T-helper 17 cell (primary cell): ENCODE measurements at places on chromosomes 12 and 14.

GRCh38 chr12:85281636-85282312 lies 1.8 kb downstream of the ALX1 start:
- peaks cover 5% of the 10 kb centered on the region for H3K4me1 ChIP-seq
- H3K4me3 ChIP-seq = no peak overlapping the region
- no peak for DNase-seq
- peaks cover 37% of the 10 kb centered on the region for H3K27me3 ChIP-seq
- no peak overlapping the region for H3K27ac ChIP-seq
- H3K36me3 ChIP-seq = peaks cover 3% of the 10 kb centered on the region

GRCh38 chr14:54627540-54628363 lies 60.8 kb downstream of the SAMD4A start:
- no peaks in the 10 kb centered on the region for H3K36me3 ChIP-seq
- H3K4me3 ChIP-seq = peak overlapping the region; percentile 80
- no peak for DNase-seq
- no peaks in the 10 kb centered on the region for H3K27me3 ChIP-seq
- H3K4me1 ChIP-seq = peaks cover 44% of the 10 kb centered on the region
- H3K27ac ChIP-seq = peak overlapping the region; percentile 95

DNA sequence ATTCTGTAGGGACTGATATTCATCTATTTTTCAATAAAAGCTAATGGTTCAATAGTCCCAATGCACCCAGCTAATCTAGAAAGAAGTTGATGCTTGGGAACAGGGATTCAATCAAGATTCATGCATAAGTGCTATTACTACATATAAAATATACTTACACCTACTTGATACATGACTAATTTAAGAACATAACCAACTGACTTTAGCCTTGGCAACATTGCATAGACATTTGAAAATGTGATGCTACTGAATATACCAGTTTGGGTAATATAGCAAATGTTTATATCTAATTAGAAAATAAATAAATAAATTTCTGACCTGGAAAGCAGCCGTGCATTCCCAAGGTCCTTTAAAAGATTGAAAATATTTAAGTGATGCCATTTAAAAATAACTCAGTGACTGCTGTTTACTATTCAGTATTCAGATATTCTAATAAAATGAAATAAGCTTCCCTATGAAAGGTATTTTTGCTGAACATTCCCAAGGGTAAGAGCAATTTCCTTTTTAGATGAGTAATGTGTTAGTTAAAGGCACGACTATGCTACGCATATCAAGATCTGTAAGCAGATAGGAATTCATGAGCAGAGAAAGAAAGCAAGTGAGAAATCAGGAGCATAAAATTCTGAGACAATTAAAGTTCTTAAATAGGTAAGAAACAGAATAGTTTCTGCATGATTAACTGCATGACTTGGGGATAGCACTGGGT lies 160.6 kb upstream of the SYT1 start:
- H3K36me3 ChIP-seq = no peaks in the 10 kb centered on the region
- no peak overlapping the region for H3K4me3 ChIP-seq
- no peak for DNase-seq
- H3K4me1 ChIP-seq = no peaks in the 10 kb centered on the region

- H3K27ac ChIP-seq = no peak overlapping the region
- no peak overlapping the region for H3K4me3 ChIP-seq
- peaks cover 29% of the 10 kb centered on the region for H3K27me3 ChIP-seq
- no peaks in the 10 kb centered on the region for H3K36me3 ChIP-seq
Measured at GRCh38 chr14:69042787-69043444, 63.8 kb upstream of the ACTN1 start.

GRCh38 chr14:89013098-89013504 lies 188.7 kb downstream of the TTC8 start:
- peaks cover 2% of the 10 kb centered on the region for H3K36me3 ChIP-seq
- H3K27ac ChIP-seq = no peak overlapping the region

GRCh38 chr14:94394025-94394493 lies 5.7 kb upstream of the SERPINA1 start:
- H3K4me1 ChIP-seq = peaks cover 18% of the 10 kb centered on the region
- H3K36me3 ChIP-seq = no peaks in the 10 kb centered on the region
- H3K4me3 ChIP-seq = no peak overlapping the region
- peaks cover 20% of the 10 kb centered on the region for H3K27me3 ChIP-seq
- no peak for DNase-seq
- H3K27ac ChIP-seq = no peak overlapping the region

DNA sequence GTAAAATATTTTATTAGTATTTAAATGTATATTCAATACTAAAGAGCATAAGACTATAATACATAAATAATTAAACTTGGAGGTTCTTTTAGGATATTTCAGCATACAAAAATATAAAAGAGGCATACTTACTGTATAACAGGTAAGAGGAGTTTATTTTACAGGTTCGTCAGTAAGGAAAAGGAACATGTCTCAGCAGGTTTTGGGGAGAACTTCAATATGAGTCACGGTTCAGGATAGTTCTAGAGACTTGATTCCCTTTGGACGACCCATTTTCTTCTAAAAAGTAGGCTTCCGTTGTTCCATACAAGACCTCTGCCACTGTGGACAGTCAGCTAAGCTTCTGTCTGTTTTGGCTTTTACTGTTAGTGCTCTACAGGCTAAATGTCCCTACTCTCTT lies 181.1 kb downstream of the ALX1 start:
- no peak overlapping the region for H3K27ac ChIP-seq
- no peaks in the 10 kb centered on the region for H3K27me3 ChIP-seq
- DNase-seq = no peak
- H3K4me1 ChIP-seq = no peaks in the 10 kb centered on the region
- H3K4me3 ChIP-seq = no peak overlapping the region

DNA sequence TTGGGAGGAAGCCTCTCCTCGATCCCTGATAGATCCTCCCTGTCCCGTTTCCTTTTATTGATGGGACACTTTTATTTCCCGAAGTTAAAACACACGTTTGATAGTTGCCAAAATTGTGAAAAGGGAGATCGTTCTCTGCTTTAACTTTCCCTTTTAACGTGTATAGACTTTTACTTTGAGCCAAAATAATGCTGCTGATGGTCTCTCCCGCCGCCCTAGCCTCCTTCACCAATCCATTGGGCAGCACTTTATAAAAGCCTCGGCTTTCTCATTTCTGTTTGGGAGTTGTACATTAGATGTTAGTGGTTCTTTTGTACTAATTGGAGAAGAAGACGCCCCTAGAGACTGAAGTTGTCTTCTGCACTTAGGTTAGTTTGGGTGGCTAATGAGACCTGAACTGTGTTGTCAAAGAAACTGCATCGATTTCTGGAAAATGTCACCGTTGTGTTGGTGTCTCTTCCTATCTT lies 1.4 kb downstream of the TMTC2 start:
- H3K4me3 ChIP-seq = peak overlapping the region; percentile 99
- peak overlapping the region; percentile 99 for H3K27ac ChIP-seq
- peaks cover 24% of the 10 kb centered on the region for H3K4me1 ChIP-seq
- peaks cover 5% of the 10 kb centered on the region for H3K27me3 ChIP-seq

DNA sequence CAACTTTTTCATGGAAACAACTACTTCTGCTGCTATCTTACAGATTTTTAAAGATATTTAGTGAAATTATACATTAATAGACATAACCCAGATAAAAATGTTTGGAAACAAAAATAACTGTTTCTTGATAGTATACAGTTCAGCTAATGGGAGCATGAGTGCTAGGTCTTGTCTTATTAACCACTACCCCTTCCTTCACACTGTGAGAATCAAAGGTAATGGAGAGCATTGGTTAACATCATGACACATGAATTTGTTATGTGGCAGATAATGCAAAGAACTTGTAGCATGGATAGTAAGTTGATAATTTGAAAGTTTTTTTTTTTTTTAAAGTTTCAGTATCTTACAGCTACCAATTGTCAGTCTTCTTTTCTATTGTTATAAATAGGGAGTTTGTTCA lies 44.2 kb downstream of the CCDC91 start:
- DNase-seq = no peak
- no peak overlapping the region for H3K27ac ChIP-seq
- no peak overlapping the region for H3K4me3 ChIP-seq
- H3K36me3 ChIP-seq = no peaks in the 10 kb centered on the region
- H3K4me1 ChIP-seq = peaks cover 12% of the 10 kb centered on the region
- H3K27me3 ChIP-seq = no peaks in the 10 kb centered on the region

GRCh38 chr12:15688838-15689625 lies 100.2 kb downstream of the EPS8 start:
- no peak for DNase-seq
- H3K4me3 ChIP-seq = no peak overlapping the region
- H3K27me3 ChIP-seq = peaks cover 6% of the 10 kb centered on the region
- peaks cover 7% of the 10 kb centered on the region for H3K4me1 ChIP-seq

GRCh38 chr12:3980504-3981272 lies 107.5 kb upstream of the PARP11 start:
- H3K27ac ChIP-seq = no peak overlapping the region
- H3K36me3 ChIP-seq = peaks cover 3% of the 10 kb centered on the region
- H3K27me3 ChIP-seq = no peaks in the 10 kb centered on the region
- H3K4me3 ChIP-seq = no peak overlapping the region
- no peak for DNase-seq
- H3K4me1 ChIP-seq = peaks cover 16% of the 10 kb centered on the region

DNA sequence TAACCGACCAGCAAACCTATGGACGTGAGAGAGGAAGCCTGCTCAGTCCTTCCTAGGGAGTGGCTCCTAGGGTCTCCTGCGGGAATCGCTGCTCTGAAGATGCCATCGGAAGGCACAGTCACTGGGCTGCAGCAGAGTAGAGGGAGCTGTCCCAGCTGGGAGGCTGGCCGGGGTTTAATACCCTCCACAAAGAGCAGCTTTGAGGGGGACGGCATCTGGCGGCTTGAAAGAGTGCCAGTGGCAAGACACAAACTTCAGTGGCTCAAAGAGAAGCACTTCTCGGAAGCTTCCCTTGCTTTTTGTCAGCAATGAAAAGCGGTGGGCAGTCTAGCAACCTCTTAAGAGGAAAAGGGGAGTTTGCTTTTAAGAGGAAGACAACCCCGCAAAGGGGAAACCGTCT lies 114.6 kb downstream of the TMEM132C start:
- H3K4me1 ChIP-seq = no peaks in the 10 kb centered on the region
- H3K27ac ChIP-seq = no peak overlapping the region
- H3K36me3 ChIP-seq = no peaks in the 10 kb centered on the region
- no peak for DNase-seq
- H3K27me3 ChIP-seq = no peaks in the 10 kb centered on the region

- peaks cover 8% of the 10 kb centered on the region for H3K4me1 ChIP-seq
- no peak overlapping the region for H3K27ac ChIP-seq
- H3K4me3 ChIP-seq = no peak overlapping the region
- H3K27me3 ChIP-seq = peaks cover 10% of the 10 kb centered on the region
- H3K36me3 ChIP-seq = peaks cover 4% of the 10 kb centered on the region
Measured at GRCh38 chr12:122190842-122191668, 8.1 kb downstream of the LRRC43 start.

GRCh38 chr12:116282371-116283286 lies 5.1 kb upstream of the MED13L start:
- H3K4me1 ChIP-seq = peaks cover 11% of the 10 kb centered on the region
- no peak for DNase-seq
- H3K4me3 ChIP-seq = peak overlapping the region; percentile 39

- H3K4me1 ChIP-seq = peaks cover 68% of the 10 kb centered on the region
- H3K27me3 ChIP-seq = no peaks in the 10 kb centered on the region
- H3K27ac ChIP-seq = peak overlapping the region; percentile 95
Measured at GRCh38 chr14:70887207-70887681, 20.0 kb upstream of the PCNX1 start.

DNA sequence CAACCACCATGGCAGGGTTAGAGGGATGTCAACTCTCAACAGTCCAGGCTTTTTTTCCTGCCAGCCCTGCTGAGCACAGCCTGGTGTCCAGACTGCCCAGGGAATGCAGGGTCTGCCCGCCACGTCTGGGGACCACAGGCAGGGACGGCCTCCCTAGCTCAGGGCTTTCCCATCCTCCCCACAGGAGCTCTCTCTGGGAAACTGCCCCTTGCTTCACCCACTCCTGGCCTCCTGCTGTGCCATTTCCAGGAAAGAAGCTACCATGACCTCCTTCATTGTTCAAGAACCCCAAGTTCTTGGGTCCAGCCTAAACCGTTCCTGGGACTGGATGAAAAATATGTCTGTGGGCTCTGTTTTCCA lies 4.8 kb downstream of the SCNN1A start:
- no peaks in the 10 kb centered on the region for H3K36me3 ChIP-seq
- H3K4me1 ChIP-seq = peaks cover 19% of the 10 kb centered on the region
- peaks cover 7% of the 10 kb centered on the region for H3K27me3 ChIP-seq
- H3K4me3 ChIP-seq = no peak overlapping the region

DNA sequence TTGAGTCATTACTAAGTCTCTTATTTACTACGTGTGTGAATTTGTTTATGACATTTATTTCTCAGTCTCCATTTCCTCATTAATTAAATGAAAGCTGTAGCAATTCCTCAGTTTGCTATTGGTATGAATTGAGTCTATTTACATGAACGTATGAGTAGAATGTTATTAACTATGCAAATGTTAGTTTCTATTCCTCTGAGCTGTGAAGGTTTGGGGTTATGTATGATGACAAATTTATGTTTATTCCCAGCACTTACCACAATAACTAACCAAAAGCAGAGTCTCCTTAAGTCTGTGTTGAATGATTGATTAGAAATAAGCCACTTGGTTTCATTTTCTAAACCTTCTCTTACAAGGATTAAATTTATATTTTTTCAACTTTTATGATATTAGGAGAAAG lies 1340.9 kb downstream of the FSCB start:
- no peaks in the 10 kb centered on the region for H3K4me1 ChIP-seq
- H3K27ac ChIP-seq = no peak overlapping the region
- H3K4me3 ChIP-seq = no peak overlapping the region
- no peak for DNase-seq
- no peaks in the 10 kb centered on the region for H3K36me3 ChIP-seq

- H3K4me3 ChIP-seq = no peak overlapping the region
- DNase-seq = no peak
- H3K27ac ChIP-seq = no peak overlapping the region
- H3K27me3 ChIP-seq = no peaks in the 10 kb centered on the region
- no peaks in the 10 kb centered on the region for H3K4me1 ChIP-seq
Measured at GRCh38 chr12:23657598-23657997, 291.9 kb downstream of the SOX5 start.
